ENCODE measurements at places on chromosomes 16 and 17.

DNA sequence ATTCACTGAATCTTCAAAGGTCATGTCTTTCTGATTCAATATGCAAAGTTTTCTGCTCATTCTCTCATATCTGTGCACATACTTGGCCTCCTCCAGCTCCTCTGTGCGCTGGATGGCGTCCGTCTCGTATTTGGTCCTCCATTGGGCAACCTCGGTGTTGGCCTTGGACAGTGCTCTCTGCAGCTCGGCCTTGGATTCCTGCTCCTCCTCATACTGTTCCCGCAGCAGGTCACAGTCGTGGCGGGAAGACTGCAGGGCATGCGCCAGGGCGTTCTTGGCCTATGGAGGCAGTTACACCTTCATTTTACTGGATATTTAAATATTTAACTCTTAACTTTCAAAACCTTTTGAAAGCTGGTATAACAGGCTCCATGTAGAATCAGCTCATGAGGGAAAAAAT lies 8.2 kb upstream of the MYH1 start:
- no peak for DNase-seq

GRCh38 chr17:41777574-41778188 lies 8.8 kb downstream of the JUP start:
- DNase-seq, result peak; percentile 54

GRCh38 chr16:349211-349610 lies 3.3 kb downstream of the AXIN1 start:
- no peak for DNase-seq

GRCh38 chr17:74037320-74037719 lies 166.2 kb upstream of the RPL38 start:
- no peak for DNase-seq

DNA sequence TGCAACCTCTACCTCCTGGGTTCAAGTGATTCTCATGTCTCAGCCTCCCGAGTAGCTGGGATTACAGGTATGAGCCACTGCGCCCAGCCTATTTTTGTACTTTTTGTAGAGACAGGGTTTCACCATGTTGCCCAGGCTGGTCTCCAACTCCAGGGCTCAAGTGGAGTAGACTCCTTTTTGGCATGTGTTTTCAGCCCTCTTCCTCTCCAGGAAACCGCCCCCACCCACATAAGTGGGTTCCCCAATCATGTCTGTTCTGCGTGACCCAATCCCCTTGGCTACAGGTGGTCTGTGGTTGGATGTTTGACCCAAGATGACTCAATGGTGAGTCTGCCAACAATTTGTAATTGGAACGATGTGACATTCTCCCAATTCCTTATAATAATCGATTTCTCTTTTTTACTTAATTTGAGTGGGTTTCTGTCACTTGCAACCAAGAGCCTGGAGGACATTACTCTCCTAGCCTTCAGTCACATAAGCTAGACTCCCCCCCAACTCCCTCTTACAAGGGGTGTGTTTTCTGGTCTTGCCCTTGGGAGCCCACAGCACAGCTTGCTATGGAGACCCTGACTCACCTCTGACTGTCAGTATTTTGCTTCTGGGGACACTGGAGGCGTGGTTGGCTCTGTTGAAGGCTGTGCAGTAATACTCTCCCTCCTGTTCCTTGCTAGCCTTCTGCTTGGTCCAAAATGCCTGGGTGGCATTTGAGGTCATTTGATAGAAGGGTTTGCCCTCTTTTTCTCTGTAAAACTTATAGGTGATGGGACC lies 34.9 kb downstream of the PECAM1 start:
- no peak for DNase-seq

GRCh38 chr17:34252095-34252443 lies 3.0 kb upstream of the CCL2 start:
- no peak for DNase-seq

- DNase-seq, result no peak
Observed at GRCh38 chr16:70745536-70746025, 55.4 kb downstream of the VAC14 start.

GRCh38 chr17:19540706-19541370 lies 7.2 kb downstream of the SLC47A1 start:
- no peak for DNase-seq

DNA sequence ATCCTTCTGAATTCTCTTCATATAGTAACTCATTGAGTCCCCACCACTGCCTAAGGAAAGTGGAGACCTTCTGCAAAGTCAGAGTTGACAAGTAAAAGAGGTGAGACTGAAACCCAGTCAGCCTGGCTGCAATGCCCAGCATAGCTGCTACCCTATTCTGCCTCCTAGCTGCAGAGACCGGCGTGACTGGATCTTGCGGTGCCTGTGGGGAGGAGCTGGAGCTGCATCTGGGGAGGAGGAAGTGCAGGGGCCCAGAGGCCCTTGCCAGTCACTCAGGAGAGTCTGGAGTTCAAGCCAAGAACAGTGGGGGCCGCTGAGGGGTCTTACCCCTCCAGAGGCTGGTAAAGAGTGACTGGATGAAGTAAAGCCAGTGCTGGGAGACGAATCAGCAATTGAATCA lies 35.0 kb upstream of the ZNF423 start:
- DNase-seq, result no peak

- DNase-seq, result peak; percentile 72
Observed at GRCh38 chr16:58034774-58035173, 9.2 kb downstream of the MMP15 start.

GRCh38 chr17:51152766-51153209 lies 571 bp upstream of the NME1 start:
- DNase-seq, result peak; percentile 76

DNA sequence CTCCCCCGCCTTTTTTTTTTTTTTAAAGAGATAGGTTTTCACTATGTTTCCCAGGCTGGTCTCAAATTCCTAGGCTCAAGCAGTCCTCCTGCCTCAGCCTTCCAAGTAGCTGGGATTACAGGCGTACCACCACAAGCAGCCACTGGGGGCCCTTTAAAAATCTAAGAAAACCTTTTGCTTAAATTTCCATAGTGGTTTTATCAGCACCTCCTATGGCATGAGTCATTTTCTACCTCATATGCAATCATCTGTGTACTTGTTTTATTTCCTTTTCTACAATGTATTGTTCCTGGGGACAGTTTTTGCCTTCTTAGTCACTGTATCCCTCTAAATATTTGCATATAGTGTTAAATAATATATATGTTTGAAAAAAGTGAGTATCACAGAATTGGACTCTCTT lies 29.2 kb downstream of the GNA13 start:
- DNase-seq, result peak; percentile 21

DNA sequence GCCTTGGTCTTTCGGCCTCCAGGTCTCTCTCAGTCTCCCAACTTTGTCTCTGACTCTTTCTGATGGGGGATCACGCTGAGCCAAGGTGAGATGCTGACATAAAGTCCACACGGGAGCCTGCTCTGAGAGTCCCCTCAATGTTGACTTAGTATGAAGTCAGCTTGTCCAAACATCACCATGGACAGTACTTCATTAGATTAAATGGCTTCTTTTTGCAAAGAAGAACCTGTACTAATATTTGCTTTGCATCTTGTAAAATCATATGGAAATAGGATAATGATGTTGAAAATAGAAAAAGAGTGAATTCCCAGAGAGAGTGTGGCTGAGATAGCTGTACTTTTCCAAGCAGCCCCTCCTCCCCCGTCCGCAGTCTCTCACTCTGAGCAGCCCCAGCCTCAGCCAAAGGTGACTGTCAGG lies 56.7 kb upstream of the SIAH1 start:
- DNase-seq, result peak; percentile 38

GRCh38 chr16:25838724-25839186 lies 147.0 kb downstream of the HS3ST4 start:
- DNase-seq, result peak; percentile 48

DNA sequence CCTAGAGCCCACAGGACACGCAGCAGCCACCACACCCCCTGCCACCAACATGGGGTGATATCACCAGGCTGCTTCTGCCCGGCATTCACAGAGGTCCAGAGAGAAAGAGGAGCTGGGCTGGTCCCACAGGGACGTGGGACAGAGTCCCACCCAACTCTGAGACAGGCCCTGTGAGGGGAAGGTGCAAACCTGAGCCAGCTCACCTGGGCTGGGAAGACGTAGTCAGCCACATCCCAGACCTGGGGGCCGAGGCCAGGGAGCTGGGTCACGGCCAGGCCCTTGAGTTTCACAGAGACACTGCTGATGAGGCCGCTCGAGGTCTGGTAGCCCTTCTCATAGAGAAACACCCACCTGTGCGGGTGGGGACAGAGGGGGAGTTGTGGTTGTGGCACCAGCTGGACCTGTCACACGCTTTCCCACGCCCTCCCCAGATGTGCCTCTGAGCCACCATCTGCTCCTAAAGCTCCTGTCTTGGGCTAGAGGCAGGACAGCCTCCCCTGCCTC lies 11.2 kb downstream of the P2RX1 start:
- DNase-seq, result no peak

DNA sequence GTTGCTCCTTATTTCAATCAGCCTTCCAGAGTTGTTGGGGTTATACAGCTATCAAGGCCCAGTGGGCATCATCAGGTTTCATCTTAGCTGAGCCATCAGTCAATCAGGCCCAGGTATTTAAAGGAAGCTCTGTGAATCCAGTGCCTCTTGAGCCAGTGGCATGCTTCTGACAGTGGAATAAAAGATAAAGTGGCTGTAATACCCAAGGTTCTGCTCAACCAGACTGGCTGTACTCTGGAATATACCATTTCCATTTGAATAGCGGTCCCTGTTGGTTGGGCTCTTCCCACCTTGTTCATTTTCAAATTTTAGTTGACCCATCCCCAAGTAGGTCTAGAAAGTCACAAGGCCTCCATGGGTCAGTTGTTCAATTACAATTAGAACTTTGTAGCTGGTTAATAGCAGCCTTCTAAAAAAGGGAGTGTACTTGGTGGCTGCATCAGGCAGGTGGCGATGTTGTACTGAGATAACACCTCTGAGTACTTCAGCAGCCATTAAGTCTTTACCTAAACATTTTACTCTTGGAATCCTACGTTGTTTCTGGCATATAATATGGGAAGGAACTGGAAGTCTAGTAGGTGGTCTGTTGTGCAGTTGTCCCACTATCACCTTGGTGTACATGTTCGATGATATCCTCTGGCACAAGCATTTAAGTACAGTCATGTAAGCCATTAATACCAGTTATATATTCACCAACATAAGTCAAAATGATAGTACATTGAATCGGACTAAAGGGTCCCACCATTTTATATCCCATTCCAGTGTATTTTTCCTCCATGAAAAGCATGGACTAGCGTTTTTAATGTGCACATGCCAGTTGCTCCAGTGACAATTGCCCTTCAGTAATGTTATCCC lies 294.1 kb downstream of the BCAS3 start:
- DNase-seq, result peak; percentile 70

GRCh38 chr16:66551348-66551759 lies 1.0 kb upstream of the CKLF start:
- peak; percentile 44 for DNase-seq

GRCh38 chr17:65278820-65279184 lies 141.6 kb downstream of the RGS9 start:
- no peak for DNase-seq

GRCh38 chr16:50573947-50574744 lies 25.9 kb downstream of the NKD1 start:
- DNase-seq, result no peak

- peak; percentile 80 for DNase-seq
Observed at GRCh38 chr17:45907750-45908395, 13.5 kb downstream of the MAPT start.

GRCh38 chr16:75758215-75758614 lies 31.9 kb upstream of the CPHXL start:
- no peak for DNase-seq

DNA sequence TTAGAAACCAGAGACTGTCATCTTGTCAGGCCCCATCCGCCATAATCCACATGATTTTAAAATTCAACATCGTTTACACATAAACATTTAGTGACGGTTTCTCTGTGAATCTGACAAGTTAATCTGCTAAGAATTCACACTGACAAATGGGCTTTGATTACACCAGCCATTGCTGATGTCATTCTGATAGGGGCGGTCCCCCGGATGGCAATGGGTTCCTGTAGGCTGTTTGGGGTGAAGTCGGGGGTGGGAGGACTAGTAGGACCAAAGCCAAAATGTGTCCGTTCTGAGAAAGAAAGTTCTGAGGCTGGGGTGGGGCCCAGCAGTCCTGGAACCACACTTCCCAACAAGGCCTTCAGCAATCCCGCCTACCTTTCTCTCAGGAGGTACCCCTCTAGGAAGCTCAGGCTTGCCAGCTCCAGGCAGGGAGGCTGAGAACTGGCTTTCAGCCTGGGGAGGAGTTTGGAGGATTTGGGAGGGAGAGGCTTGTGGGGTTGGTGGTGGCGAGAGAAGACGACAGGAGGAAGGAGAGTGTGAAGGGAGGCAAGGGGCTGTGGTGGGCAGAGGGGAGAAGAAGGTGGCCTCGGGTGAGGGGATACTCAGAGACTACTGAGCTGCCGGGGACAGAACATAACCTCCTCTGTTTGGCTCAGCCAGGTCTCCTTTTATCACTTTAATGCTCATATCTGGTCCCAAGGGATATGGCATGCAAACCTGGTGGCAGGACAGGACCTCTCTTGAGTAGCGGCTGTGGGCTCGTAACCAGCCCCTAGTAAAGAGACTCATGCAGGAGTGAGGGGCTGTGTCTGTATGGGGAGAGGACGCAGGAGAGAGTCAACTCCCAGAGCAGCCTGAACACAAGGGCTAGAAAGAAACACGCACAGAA lies 8.6 kb downstream of the HIC1 start:
- no peak for DNase-seq

- no peak for DNase-seq
Observed at GRCh38 chr17:48570325-48571023, 7.7 kb downstream of the HOXB4 start.

- DNase-seq, result no peak
Observed at GRCh38 chr16:56195151-56195550, 3.9 kb downstream of the GNAO1 start.

DNA sequence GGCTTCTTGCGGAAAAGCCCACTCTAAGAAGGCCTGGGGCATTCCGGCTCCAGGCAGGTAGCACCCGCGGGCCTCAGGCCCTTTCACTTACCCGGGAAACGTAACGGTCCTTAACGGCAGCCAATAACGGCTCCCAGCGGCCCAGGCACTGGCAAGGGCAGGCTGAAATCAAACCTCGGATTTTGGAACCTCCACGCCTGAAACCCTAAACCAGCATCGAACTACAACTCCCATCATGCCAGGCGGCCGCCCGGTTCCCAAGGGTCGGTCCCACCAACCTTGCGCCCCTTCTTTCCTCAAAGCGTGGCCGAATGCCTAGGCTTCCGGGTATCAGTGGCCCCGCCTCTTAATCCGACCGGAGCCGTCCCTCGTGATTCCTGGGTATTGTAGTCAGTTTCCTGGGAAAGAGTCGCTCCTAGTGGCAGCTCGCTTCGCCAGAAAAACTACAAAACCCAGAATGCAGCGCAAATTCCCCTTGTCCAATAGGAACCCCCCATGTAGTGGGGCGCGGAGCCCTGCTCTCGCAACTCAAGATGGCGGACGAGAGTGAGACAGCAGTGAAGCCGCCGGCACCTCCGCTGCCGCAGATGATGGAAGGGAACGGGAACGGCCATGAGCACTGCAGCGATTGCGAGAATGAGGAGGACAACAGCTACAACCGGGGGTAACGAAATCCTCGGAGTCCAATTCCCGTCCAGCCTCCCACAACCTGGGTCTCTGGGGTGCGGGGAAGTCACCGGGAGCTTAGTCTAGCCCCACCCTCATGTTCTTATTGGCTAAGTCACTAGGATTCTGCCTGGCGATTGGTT lies at the start of gene NMT1:
Gene NMT1, plus strand, starts transcription at position 521 of the 809 bp plus-strand sequence. Its CDS starts 13 bp downstream, at position 534.
- DNase-seq, result peak; percentile 100

Data from NCI-H526 (cell line).